BE2C (cell line): ENCODE measurements at places on chromosomes 7 and 10.

GRCh38 chr7:118158766-118159165 is 25.2 kb upstream of the LSM8 start:
- DNase-seq: no peak

GRCh38 chr7:127378537-127378936 is 14.0 kb downstream of the ZNF800 start:
- no peak for DNase-seq

GRCh38 chr7:114051871-114052331 is 133.1 kb upstream of the PPP1R3A start:
- DNase-seq: no peak

- DNase-seq: no peak
Measured at GRCh38 chr7:80907612-80908011, 11.2 kb downstream of the SEMA3C start.

DNA sequence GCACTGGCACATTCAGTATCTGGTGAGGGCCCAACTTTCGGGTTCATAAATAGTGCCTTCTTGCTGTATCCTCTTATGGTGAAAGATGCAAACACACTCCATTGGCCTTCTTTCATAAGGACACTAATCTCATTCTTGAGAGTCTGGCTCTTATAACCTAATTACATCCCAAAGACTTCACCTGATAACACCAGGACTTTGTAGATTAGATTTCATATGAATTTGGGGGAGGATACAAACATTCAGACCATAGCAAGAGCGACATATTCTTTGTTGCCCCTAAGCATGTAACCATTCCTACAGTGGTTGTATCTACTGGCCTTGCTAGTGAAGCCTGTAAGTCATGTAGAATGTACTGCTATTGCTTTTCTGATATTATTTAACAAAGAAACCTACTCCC is 525.2 kb downstream of the GFRA1 start:
- DNase-seq: no peak

- DNase-seq: no peak
Measured at GRCh38 chr7:80467069-80467468, 44.8 kb downstream of the GNAT3 start.

DNA sequence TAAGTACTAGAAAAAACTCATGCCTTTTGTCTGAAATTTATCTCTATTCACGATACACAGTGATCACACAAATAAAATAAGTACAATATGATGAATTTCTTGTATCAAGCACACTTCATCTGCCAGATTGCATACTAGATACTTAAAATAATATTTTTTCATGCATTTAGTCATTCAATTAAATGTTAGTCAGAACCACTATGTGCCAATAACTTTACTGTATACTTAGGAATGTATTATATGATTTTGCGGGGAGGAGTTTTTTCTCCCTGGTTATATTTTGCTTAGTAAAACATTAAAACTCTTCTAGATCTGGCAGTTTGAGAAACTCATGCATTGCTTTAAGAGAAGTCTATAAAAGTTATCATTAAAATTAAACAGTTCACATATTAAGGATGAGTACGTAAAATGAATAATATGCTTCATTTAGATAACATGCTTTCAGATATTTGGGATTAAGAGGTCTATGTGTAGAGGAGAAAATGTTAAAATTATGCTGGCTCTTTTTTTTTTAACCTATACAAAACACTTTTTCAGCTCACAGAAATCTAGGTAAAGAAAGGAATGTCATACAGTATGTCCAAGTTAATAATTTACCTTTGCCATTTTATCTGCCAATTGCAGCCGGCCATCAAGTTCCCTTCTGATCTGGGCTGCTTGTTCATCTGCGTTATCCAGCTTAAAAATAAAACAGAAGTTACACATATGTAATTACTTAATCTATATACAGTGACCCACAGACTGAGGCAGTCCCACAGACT is 70.1 kb downstream of the RNF133 start:
- no peak for DNase-seq

DNA sequence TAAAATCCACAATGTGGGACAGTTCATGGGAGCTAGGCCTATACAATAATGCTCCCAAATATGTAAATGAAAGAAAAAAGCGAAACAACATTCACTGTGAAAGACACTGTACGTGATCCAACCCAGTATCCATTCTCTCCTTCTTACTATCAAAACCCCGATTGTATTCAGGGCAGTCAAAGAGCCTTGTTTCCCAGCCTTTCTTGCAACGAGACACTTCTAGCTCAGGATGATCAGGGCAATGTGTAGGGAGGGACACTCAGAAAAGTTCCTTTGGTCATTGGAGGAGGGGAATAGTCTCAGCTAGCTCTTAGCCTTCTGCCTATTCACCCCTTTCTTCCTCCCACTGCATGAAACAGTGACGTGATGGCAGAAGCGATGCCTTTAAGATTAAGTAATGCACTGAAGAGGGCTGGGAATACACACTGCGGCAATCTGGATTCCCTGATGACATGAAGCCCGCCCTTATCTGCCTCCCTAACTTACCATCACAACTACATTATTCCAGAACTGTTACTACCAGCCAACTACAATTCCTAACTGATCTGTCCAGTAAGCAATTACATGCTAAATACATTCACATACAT is 27.3 kb downstream of the UBE2H start:
- no peak for DNase-seq

- DNase-seq: peak; percentile 61
Measured at GRCh38 chr7:28298870-28299518, 113.3 kb upstream of the CREB5 start.

DNA sequence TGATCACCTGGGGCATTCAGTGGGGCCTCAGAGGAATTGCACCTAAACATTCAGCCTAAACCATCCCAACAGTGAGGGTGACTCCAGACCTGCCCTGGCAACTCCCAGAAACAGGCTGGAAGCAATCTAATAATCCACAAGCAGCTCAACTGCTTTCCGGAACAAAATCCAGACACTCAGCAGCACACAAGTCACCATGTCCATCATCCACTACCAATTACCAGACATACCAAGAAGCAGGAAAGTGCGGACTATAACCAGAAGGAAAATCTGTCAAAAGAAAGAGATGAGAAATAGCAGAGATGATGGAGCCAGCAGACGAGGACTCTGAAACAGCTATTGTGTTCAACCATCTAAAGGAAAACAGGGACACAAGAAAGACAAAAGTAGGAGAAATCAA is 342.6 kb upstream of the ZMIZ1 start:
- DNase-seq: peak; percentile 39

DNA sequence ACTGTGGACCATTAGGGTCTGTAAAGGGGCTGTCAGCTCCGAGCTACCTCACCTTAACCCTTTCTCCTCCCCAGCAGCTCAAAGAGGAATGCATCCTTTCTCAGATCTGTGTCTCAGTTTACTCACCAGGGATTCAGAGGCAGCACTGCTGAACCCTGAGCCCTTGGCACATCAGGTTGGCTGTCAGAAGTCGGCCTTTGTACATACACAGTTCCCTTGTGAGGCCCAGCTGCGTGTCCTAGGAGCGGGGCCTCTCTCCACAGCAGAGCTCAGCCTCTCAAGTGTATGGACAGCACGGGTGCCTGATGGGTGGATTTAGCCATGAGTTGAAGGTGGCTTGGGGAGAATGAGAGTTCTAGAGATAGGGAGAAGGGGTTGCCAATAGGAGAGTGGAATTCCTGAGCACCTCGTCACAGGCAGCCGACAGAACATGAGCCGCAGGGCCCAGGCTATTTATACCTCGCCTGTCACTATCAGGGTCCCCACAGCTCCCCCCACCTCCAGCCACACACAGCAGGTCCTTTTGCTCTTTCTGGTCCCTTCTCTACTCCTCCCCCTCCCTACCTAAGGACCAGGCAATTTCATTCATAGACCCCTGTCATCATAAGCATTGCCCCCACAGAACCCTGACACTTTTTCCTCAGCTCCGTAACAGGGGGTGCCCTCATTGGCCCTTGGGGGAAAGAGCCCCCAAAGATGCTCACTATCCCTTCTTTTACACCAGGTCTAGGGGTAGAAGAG is 2.1 kb upstream of the FLNC start:
- DNase-seq: no peak

DNA sequence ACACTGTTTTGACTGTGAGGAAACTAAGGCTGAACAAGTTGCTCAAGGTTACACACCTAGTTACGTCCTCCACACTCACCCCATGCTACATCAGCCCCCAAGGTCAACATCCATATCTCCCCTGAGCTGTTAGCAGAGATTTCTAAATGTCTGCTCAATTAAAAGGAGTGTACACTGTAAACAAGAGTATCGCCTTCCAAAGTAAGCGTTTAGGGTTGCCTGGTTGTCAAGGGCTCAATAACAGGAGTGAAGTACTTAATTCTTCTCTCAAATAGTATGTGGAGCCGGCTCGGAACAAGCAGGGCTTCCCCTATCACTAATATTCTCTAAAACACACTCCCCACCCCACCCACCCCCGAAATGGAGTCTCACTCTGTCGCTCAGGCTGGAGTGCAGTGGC is 412.8 kb upstream of the GALNT17 start:
- DNase-seq: no peak

DNA sequence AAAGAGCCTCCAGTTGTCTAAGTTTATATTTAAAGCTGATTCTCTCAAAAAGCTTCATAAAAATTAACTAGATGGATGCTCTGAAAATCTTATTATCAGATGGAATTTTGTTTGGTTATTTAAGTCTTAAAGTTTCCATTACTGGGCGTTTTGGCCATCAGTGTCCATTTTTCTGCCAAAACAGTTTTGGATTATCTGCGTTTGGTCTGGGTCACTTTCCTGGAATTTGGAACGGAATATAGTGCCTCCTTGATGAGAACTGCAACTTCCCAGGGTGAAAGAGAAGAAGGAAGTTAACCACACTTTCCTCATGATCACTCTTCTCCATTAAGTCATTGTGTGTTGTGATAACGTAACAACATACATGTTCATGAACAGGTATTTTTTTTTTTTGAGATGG is 764.9 kb upstream of the AUTS2 start:
- DNase-seq: no peak

DNA sequence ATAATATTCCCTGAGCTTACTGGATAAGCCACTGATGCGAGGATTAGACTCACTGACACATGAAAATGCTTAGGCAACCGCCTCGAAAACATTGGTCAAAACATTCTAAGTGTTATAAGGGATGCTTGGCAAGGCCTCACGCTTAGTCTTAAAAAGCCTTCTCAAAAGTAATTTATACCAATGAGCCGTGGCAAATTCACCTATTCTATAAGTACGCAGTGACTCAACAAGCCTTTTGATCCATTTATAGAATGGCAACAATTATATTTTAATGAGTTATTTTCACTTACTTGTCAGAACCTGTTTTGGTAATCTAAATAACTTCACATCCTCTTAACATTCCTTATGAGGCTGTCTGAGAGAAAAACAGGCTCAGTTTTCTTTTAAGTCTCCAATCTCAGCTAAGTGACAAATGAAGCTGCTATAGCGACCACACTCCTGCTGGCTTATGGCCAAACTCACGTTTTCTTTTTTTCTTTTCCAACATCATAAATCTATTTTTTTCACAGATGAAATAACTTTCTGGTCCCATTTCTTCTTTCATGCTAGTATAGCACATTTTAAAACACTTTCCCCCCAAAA is 121.2 kb upstream of the AFAP1L2 start:
- DNase-seq: no peak

- DNase-seq: no peak
Measured at GRCh38 chr10:32299354-32299980, 47.5 kb downstream of the EPC1 start.

DNA sequence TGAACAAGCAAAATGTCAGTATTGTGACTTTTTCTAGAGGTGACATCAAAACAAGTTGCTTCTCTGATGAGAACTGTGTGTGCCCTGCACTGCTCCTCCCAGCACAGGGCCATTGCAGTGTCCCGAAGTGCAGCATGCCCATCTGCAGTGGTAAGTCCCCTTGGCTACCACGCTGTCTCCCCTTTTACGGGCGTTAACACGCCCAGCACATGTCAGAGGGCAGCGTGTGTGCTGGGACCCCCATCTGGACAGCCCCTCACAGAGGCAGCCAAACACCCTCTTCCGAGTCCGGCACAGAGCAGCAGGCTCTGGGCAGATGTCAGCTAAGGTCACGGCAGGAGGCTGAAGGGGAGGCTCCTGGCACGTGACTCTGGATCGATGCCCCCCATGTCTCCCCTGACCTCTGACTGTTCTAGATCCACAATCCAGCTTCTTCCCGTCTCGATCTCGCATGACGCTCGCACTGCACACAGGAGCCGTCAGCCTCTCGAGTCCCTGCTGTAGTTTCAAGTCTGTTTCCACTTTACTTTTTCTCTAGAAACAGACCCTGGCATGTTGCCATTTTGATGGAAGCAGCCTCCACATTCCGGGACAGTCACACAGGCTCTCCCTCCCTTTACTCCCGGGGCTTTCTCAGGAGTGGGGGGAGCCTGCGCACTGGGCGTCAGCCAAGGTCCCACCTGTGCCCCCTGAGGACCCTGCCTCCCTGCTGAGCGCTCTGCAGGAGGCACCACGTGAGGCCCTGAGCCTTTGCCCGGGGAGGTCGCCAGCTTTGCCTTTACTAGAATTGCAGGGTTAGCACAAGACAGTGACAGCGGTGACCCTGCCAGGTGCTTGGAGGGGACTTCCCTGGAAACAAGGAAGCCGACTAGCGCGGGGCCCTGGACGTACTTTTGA is 133.8 kb downstream of the TCERG1L start:
- DNase-seq: no peak

GRCh38 chr10:2935647-2936386 is 131.5 kb upstream of the PFKP start:
- no peak for DNase-seq

DNA sequence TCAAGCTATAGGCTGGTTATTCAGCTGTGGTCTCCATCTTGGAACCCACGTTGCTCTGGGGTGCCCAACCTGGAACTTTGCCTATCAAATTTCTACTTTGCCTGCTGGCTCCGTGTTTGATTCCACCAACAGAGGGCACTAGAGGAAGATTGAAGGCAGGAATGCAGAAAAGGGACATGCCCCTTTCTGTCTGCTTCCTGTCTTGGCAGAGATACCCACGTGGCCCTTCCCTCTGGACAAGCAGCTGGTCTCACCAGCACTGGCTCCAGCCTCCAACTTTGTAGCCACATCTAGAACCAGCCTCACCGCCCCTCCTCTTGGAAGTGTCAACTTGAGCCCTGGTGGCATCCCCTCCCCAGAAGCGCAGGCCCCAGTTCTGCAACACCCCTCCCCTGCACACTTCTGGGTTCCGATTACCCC is 52.1 kb upstream of the ZNF438 start:
- DNase-seq: peak; percentile 81

GRCh38 chr10:110042181-110042580 is 34.4 kb downstream of the ADD3 start:
- no peak for DNase-seq

- DNase-seq: no peak
Measured at GRCh38 chr10:100978121-100978900, 9.0 kb downstream of the MRPL43 start.
